ENCODE measurements at places on chromosomes 5 and 9.

GRCh38 chr9:127273326-127273725 is 8.8 kb downstream of the GARNL3 start:
- DNase-seq: no peak

GRCh38 chr5:115843444-115844130 is 1.9 kb downstream of the AP3S1 start:
- no peak for DNase-seq

DNA sequence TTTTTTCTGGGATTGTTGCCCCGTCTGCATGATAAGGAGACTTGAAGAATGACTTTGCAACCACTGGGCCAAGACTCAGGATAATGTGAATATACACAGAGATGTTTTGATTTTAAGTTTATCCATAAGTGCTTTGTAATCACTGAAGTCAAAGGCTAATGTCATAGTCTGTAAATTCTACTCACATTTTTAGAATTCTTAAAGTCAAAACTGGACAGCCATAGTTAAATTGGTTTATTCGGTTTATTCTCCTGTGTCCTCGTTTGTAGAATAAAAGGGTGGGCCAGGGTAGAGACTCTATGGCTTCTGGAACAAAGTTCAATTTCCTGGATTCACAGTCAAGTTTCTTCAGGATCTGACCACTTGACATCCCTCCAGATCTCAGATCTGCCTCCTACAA is 327.7 kb upstream of the TNC start:
- no peak for DNase-seq

DNA sequence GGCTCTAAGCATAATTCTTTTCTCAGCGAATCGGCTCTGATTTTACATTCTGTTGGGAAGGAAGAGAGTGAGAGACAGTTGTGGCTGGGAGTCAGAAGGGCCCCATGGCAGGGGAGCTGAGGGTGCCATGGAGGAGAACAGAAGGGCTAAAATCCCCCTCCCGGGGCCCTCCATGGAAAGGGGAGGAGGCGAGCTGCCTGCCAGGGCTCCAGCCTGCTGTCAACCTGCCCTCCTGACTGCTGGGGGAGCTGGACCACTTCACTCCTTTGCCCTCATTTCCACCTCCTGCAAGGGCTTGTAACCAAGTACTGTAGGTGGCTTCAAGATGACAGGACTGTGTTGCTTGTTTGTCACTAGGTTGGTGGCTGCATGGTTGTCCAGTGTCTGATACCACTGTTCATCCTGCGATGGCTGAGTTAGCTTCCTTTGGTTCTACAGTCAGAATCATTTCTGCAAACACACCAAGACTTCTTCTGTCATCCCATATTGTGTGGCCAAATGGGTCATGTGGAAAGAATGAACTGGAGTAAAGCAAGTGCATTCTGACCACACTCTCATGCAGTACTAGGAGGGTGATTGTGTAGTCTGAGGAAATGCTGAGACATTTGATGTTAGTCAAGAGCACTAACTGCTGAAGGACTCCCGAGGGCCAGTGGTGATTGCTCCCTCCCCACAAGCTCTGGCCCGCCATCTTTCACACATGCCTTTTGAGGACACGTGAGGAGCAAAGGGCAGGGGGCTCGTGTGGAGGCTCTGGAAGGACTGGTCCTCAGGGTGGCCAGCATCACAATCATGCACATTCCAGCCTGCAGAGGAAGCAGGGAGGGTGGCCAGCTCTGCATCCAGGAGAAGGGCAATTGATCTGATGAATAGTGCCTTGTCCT is 307.2 kb downstream of the GADD45G start:
- no peak for DNase-seq

DNA sequence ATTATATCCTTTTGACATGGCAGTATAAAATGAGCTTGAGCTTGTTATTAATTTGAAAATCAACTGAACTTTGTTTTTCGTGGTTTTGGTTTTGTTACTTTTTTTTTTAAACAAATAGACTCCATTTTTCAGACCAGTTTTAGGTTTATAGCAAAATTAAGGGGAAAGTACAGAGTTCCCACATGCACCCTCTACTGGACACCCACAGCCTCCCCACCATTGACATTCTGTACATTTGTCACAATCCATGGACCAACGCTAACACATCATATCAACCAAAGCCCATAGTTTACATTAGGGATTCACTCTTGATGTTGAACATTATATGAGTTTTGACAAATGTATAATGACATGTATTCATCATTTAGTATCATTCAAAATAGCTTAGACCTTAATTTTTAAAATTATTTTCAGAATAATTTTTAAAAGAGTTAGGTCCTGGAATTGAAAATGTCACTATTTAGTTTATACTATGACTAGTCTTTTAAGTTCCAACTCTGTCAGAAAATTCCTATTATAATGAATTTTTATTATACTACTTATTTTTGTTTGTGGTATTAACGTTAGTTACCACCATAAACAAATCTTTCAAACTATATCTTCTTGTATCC is 35.3 kb upstream of the JMY start:
- no peak for DNase-seq

DNA sequence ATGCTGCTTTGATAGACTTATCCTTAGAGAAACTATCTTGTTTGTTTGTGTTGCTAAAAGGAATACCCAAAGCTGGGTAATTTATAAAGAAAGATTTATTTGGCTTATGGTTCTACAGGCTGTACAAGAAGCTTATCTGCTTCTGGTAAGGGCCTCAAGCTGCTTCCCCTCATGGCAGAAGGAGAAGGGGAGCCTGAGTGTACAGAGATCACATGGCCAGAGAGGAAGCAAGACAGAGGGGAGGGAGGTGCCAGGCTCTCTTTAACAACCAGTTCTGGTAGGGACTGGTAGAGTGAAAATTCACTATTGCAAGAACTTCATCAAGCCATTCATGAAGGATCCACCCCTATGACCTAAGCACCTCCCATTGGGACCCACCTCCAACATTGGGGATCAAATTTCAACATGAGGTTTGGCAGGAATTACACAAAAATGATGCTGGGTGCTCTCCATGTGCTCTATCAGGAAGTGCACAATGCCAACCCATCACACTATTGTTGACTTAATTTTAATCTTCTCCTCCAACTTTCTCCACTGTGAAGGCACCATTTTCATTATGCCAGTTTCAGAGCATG is 115.1 kb upstream of the SHB start:
- no peak for DNase-seq

DNA sequence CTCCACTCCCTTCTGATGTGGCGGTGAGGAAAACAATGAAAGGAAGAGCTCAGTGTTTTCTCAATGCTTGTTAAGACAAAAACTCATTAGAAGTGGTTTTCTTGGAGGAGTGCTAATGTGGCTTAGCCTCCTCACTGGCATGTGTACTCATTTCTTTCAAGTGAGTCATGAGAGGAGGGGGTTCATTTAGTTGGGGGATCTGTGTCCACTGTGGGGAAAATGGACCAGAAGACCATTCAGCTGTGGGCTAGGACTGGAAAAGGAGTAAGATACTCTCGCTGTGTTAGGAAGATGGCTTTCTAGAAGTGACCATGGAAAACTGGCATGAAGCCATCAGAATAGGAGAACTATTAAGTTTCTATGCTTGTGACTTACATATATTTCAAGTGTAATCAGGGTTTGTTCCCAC is 23.5 kb downstream of the KLF9 start:
- no peak for DNase-seq

- DNase-seq: no peak
Measured at GRCh38 chr5:146130440-146131045, 25.2 kb upstream of the PLAC8L1 start.

- DNase-seq: no peak
Measured at GRCh38 chr5:151023651-151024050, 3.3 kb downstream of the GPX3 start.

- DNase-seq: peak; percentile 94
Measured at GRCh38 chr5:140174465-140175366, at the start of gene CYSTM1. Gene CYSTM1, plus strand, starts transcription at chr5:140175188. Its CDS starts 19,278 bp downstream, at chr5:140194466.

GRCh38 chr5:173717959-173718358 is 101.5 kb upstream of the BOD1 start:
- no peak for DNase-seq

DNA sequence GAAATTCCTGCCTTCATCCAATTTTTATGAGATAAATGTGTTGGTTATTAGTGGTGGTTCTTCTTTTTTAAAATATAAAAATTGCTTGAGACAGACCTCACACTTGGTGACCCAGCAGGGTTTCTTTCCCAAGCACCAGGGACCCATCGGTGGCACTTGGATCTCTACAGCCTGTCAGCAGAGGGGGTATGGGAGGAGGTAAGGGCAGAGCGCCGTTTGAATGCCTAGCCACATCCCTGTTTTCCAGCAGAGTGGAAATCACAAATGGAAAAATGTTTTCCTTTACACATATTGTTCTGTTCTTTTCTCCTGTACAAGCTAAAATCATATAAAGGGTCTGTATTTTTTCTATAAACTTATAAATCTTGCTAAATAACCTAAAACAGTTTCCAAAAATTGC is 248.0 kb downstream of the NR3C1 start:
- no peak for DNase-seq

- no peak for DNase-seq
Measured at GRCh38 chr5:74538206-74538661, 102.3 kb downstream of the ENC1 start.

DNA sequence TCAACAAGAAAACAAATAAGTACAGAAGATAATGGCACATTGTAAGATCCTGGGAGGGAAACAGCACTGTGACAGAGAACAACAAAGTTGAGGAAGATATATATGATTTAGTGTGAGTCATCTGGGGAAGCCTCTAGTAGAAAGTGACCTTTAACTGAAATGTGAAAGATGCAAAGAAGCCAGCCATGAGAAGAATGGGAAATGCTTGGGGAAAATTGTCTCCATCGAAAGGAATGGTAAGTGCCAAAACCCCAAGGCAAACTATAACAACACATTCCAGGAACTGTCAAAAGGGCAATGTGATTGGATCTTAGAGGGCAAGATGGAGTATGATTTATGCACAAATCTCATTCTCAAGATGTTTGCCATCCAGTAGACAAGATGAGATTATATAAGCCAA is 537.8 kb upstream of the BRINP1 start:
- no peak for DNase-seq

DNA sequence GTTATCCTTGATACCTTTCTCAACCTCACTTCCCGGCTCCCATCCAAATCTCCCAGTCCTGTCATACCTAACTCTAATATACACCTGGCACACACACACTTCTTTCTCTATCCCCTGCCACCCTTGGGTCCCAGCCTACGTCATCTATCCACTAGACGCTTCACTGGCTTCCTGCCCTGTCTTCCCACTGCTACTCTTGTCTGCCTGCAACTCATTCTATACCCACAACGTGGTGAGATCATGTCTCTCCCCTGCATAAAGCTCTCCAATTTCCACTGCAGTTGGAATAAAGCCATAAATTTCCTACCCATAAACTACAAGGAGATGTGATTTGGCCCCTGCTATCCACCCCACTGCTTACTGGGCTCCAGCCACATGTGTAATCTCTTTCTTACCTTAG is 93.5 kb downstream of the JMY start:
- DNase-seq: no peak

DNA sequence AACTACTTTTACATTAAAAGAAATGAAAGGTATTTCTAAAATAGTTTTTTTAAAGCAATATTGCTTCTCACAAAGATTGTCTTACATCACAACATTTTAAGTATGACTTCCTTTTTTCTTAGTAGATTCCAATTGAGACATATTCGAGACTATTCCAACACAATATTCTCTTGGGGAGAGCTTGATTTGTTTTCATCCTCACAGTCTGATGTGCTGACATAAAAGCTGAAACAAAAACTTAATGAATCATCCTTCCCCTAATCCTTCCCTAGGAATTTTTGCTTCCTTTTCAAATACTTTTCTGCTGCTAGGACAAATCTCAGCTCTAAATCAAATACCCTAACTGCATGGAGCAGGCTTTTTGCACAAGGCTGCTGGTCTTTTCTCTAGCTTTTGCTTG is 245.8 kb upstream of the MAP3K1 start:
- DNase-seq: no peak

DNA sequence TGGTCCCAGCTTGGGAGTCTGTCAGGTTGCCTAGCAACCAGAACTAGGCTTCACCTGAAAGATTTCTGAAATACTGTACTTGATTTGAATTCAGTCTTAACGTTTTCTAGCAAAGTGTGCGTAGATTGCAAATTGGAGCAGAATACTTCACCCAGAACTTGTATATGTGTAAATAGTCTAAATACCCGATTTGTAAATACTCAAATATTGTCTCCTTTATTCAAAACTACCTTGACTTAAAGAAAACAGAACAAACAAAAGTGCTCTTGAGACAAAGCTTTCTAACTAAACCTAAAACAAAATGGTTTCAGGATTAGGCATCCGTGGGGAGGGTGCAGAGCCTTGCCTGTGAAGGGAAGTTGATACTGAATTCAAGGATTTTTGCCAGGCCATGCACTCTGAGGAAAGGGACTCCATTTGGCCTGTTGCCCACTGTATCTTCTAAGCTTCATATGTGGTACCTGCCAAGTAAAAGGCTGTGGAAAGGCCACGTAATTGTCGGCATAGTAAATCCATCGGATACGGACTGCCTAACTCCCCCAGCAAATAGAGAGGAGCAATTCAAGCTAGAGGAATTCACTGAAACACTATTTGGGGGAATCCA is 744 bp upstream of the HMGCS1 start:
- DNase-seq: no peak

GRCh38 chr9:13118313-13118712 is 161.2 kb downstream of the MPDZ start:
- no peak for DNase-seq

GRCh38 chr5:23717486-23717885 is 210.1 kb downstream of the PRDM9 start:
- DNase-seq: no peak

DNA sequence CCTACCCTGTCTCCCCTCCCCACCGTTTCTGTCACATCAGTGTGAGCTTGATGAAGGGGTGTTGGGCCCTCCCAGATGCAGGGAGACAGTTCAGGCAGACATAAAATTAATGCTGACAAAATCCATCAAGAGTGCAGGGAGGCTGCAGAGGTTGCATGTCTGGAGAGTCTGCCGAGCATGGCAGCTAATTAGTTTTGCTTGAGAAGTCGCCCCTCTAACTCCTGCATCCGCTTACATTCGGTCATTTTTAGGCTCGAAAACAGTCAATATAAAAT is 44.9 kb downstream of the GALNT12 start:
- no peak for DNase-seq

GRCh38 chr9:2764353-2764752 is 47.0 kb downstream of the KCNV2 start:
- no peak for DNase-seq

DNA sequence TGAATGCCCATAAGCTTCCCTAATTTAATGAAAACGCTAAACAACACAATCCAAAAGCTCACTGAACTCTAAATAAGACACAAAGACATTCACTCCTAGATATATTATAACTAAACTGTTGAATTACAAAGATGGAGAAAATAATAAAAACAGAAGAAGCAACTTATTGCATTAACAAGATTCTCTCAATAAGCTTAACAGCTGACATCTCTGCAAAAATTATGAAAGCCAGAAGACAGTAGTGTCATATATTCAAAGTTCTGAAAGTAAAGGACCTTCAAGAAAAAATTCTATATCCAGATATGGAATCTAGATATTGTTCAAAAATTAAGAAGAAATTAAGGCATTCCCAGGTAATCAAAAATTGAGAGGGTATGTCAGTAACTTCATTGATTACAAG is 957.8 kb upstream of the TYRP1 start:
- no peak for DNase-seq

- DNase-seq: no peak
Measured at GRCh38 chr9:90423661-90424193, 218.9 kb downstream of the DIRAS2 start.

- DNase-seq: no peak
Measured at GRCh38 chr5:114185274-114185673, 176.6 kb upstream of the KCNN2 start.
